ENCODE measurements at places on chromosomes 7 and 10. TPM values are rescaled to one million over a fixed set of nuclear protein-coding genes. Genes with fewer than 3 reads are reported as not detected.

GRCh38 chr10:100803492-100803891, 58.1 kb downstream of the PAX2 start:
- no peak for DNase-seq

DNA sequence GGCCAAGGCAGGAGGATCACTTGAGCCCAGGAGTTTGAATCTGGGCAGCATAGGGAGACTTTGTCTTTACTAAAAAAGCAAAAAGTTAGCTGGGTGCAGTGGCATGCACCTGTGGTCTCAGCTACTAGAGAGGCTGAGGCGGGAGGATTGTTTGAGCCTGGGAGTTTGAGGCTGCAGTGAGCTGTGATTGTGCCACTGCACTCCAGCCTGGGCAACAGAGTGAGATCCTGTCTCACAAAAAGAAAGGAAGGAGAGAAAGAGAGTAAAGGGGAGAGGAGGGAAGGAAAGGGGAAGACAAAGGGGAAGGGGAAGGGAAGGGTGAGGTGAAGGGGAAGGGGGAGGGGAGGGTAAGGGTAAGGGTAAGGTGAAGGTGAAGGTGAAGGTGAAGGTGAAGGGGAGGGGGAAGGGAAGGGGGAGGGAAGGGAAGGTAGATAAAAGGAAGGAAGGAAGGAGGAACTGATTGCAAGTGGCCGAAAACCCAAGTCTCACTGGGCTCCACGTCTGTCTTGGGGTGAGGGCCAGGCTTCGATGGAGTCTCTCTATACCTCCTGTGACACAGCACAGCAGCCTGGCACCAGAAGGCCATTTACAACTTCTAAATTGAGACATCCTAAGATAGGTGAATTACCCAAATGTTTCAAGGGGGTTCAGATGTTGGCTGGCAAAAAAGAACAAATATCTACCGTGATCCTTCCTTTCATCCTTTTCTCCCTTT, 4.0 kb upstream of the KLRG2 start:
- no peak for DNase-seq

- no peak for DNase-seq
These were observed 97.6 kb upstream of the GPR22 start for GRCh38 chr7:107372298-107372697.

- no peak for DNase-seq
These were observed 16.0 kb downstream of the SLC18A2 start for GRCh38 chr10:117256910-117257309.

DNA sequence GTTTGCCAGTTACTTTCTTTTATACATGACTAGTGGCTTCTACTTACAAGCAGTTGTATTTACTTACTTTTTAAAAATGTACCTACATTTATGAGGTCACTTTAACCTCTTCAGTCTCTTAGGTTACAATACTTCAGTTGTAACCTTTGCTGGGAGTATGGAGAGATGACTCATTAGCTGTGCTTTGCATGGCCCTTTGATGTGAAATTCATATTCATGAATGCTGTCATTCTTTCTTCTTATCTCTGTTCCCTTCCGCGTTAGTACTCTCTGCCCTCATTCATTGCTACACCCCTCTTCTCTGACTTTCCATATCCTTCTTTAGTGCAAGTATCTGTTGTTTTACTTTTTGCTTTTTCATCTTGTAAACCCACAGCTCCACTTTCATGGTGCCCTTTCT, 164.3 kb downstream of the BMPER start:
- no peak for DNase-seq

- no peak for DNase-seq
These were observed 228.8 kb downstream of the TRIL start for GRCh38 chr7:28729281-28729680.

DNA sequence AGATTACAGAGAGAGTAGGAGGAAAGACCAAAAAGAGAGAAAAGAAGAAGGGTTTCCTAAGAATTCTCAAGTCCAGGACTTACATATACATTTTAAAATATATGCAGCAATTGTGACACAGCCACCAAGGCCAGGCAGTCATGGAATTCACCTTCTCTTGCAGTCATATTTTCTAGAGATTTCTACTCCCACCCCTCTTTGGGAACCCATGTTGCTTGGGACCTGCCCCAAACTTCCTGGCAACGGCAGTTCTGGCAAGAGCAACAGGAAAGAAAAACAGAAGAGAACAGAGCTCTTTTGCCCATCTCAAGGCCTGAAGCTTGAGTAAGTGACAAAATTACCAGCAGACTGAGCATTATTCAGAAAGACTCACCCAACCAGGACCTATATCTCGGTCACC, 128.3 kb upstream of the ASAH2 start:
- DNase-seq: no peak

- no peak for DNase-seq
These were observed 58.2 kb downstream of the TMEM270 start for GRCh38 chr7:73918926-73919693.

- DNase-seq: peak; percentile 58
These were observed 706 bp downstream of the BUB3 start for GRCh38 chr10:123154711-123155505.

GRCh38 chr10:36202881-36203280, 560.8 kb upstream of the FZD8 start:
- DNase-seq: no peak

DNA sequence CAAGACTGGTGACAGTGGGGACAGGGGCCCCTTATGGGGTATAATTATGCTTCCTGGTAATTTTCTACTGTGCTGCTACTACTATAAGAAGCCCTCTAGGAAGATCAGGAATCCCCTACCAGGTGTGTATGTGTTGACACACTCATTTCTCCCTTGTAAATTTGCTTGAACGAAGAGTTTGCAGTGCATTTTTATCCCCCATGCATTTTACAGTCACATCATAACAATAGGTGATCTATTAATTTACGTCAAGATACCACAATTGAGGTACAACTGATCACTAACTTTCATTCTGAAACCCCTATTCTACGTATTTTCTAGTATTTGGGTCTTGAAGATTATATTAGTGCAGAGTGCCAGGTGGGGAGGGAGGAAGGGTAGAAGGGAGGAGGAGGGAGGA, 252.2 kb downstream of the NSUN6 start:
- no peak for DNase-seq

- DNase-seq: no peak
These were observed 45.9 kb upstream of the PRKG1 start for GRCh38 chr10:51028420-51028819.

DNA sequence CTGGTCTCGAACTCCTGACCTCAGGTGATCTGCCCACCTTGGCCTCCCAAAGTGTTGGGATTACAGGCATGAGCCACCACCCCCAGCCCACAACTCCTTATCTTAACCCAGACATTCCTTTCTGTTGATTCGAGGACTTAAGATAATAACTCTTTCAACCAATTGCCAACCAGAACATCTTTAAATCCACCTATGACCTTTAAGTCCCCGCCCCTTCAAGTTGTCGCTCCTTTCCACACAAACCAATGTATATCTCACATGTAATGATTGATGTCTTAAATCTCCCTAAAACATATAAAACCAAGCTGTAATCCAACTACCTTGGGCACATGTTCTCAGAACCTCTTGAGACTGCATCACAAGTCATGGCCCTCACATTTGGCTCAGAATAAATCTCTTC, 7.8 kb upstream of the ANKRD2 start:
- DNase-seq: no peak

DNA sequence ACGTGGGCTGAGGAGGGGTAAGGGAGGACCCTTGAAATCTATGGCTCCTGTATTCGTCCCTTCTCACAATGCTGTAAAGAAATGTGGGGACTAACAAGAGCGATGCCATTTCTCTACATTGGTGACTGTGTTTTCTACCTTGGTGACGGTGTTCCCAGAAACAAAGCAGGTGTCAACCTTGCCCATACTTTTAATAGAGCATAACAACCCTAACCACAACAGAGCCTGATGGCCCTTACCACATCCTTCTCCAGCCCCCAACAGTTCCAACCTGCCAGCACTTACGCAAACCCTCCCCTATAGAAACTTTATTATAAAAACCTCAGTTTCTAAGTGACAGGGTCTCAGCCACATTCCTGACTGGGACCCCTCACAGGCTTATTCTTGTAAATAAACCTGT, 28.2 kb upstream of the ADCYAP1R1 start:
- no peak for DNase-seq

Gene INSYN2A
- total RNA-seq: not detected

Gene MRLN
- 0.23 TPM for total RNA-seq

Gene BHLHA15
- 0.57 TPM for total RNA-seq

Gene UPK3B
- total RNA-seq: 1.1 TPM

Gene FOXP2
- total RNA-seq: not detected

Gene UTF1
- total RNA-seq: 0.17 TPM

Gene GNG11
- not detected for total RNA-seq

Gene POT1
- total RNA-seq: 27.1 TPM
